Activated T-cell treated with anti-CD3 and anti-CD28 coated beads, Interleukin-2, amount 50 U/mL, for 4 hours (primary cell): ENCODE measurements at places on chromosomes 6 and 20.

DNA sequence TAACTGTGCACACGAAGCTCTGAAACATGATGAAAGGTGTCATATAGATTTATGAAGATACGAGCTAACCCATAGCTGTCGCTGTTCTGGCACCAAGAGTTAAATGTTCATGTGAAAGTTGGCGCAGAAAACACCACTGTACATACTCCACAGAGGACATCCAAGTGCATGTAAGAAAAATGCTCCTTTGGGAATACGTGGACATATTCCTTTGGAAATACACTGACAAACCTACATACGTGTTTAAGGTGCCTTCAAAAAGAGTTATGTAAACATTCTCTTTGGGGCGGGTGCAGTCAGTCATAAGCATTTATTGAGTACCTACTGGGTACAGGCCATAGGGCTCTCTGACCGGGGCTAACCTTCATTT, 723 bp upstream of the ARID1B start:
- DNase-seq, result no peak

- no peak for DNase-seq
These were observed 1.7 kb downstream of the GABBR1 start for GRCh38 chr6:29631209-29631810.

GRCh38 chr6:70886661-70887060, 70.2 kb downstream of the B3GAT2 start:
- no peak for DNase-seq

GRCh38 chr6:164401871-164402270, 907.5 kb downstream of the C6orf118 start:
- no peak for DNase-seq

DNA sequence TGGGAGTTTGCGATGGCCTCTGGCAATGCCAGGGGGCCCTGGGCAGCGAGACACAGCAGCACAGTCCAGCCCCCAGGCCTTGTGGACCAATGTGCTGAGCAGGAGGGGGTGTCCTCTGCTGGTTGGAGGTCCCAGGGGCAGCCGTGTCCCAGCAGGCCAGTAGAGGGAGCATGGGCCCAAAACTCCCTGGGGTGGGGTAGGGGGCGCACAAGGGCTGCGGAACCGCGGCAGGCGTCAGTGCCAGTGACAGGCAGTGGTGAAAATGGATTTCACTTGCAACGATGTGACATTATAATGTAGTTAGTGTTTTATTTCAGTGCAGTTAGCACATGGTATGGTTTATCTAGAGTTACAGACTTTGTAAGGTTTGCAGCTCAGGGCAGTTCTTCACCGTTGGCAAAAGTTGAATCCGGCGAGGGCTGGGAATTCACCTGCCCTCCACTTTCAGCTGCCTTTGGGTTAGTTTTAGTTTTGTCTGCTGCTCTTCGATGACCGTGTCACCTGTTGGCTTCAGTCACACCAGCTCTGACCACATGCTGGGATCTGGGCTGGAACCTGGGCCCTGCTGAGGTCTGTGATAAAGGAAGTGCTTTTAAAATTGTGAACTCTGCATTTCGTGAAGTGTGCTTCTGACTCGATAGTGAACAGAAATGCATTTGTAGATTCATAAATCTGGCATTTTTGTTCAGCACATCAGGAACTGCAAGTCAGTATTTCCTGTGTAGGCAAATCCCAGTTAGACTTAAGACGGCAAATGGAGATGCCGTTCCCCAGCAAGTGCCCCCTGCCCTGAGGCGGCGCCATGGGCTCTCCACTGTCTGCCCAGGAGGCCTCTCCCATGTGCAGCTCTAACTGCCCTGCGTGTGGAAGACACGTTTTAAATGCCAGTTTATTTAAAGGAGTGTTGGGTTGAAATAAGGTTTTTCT, 46.8 kb downstream of the PYGB start:
- DNase-seq, result peak; percentile 57

- DNase-seq, result no peak
These were observed at the start of gene TULP1 for GRCh38 chr6:35512740-35513139. Gene TULP1 (minus strand): TSS chr6:35512896. CDS start chr6:35512858, 38 bp downstream.

DNA sequence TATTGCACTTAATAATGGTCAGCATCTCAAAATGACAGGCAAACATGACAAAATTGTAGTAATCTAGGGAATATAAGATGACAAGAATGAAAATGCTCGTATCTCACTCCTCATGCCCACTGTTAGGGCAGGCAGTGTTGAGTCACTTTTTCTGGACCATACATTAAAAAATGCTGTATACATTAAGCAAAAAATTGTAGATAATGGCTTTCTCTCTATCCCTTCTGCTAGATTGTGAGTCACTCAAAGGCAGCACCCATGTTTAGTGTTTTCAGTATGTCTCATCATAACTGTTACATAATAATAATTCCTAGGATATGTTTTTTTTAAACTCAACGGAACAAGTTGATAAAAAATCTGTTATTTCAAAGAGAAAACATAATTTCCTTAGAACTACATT, 199.3 kb downstream of the TENT5A start:
- DNase-seq, result no peak

DNA sequence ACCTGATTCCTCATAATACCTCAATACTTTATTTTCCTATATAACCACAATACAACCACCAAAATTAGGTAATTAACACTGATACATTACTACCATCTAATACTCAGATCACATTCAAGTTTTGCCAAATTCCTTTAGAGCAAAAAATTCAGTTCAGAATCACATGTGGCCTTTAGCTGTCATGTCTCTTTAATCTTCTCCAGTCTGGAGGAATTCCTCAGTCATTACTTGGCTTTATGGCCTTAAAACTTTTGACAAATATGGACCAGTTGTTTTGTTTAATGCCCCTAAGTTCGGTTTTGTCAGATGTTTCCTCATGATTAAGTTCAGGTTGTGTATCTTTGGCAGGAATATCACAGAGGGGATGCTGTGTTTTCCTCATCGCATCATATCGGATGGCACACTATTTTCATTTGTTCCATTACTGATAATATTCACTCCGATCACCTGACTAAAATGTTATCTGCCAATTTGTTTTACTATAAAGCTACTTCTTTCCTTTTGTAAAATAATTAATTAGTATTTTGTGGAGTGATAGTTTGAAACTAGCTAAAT, 51.2 kb upstream of the AKIRIN2 start:
- no peak for DNase-seq

- DNase-seq, result no peak
These were observed 363.4 kb upstream of the JARID2 start for GRCh38 chr6:14882394-14883026.

- DNase-seq, result no peak
These were observed 39.2 kb downstream of the SAMD3 start for GRCh38 chr6:130183271-130184222.

DNA sequence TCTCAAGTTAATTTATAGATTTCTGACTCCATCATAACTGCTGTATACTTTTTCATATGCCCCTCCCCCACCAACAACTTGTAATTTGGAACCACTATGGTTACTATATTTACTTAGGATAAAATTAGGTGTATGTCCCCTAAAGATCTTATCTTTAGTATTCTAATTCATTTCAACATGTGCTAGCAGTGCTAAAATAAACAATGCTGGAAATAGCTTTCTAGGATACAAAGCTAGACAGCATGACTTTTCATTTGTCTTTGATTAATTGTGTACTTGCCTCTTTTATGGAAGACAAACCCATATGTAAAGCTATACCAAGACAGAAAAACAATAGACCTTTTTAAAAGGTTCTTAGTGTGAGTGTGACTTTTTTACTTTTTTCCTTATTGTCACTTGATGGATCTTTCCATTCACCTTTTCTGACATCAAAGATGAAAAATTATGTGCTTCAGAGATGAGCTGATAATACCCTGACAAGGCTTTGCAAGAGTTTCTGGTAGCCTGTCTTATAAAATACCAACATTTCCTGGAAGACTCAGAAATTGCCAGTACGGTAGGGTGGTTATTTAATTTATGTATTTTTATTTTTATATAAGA, 31.2 kb upstream of the POPDC3 start:
- no peak for DNase-seq
